ENCODE measurements at places on chromosomes 7 and 10.

DNA sequence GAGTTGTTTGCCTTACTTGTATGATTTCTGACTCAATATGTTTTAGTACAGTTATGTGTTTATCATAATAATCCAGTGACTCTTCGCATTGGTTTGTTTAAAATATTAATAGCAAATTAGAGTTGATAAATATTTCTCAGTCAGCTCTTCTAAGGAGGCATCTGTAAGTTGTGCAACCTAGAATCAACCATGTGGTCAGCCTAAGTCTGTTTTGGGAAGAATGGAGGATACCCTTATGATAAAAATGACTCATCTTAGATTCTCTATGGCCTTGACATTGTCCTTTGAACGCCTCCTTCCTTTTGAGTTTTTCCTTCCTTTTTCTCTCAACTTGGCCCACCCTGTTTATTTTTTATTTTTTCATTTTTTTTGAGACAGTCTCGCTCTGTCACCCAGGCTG is 18.8 kb downstream of the DNAJC9 start:
- no peak for DNase-seq

DNA sequence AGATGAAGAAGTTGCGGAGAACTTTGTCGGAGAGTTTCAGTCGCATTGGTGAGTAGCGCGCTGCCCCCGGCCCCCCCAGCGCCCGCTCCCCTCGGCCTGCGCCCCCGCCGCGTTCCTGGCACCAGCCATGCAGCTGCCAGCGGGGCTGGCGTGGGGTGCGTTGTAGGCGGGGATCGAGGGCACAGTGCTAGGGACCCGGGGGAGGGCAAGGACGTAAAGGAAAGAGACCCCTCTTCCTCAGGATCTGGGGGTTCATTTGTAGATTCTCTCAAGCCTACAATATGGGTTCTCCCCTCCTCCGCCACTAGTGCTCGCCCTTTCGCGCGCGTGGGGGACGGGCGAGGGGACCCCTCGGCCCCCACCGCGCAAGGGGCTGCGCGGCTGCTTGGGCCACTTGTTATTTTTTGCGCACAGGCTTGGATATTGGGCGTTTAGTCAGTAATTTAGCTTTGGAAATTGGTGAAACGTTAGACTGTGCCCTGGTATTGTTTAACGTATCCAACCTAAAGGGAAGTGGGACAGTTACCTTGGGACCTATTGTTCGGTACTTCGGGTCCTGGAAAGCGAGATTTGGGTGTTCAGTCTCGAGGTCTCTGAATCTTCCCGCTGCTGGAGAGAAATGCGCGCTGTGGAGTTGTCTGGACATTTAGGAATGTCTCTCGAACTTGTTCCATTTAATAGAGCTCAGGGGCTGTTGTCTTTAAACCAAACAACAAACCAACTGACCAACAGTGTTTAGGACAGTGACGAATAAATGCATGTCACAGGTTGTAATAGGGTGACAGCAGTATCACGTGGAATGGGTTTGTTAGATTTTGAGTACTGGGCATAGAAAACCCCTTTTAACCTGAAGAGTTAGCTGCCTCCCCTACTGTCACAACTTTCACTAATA is 796 bp downstream of the CDK14 start:
- DNase-seq = no peak

DNA sequence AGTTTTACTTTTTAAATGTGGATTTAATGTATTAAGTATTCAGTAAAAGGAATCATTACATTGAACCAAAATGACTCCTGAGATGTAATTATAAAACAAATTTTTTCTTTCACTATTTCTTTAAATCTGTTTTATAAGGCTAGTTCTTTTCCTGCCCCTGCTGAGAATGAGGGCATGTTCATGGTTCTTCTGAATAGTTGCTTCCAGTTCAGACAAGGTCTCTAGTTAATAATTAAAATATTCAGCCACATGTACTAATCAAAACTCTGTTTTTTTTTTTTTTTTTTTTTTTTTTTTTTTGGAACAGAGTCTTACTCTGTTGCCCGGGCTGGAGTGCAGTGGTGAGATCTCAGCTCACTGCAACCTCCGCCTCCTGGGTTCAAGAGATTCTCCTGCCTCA is 321.2 kb downstream of the DNAJB9 start:
- no peak for DNase-seq

DNA sequence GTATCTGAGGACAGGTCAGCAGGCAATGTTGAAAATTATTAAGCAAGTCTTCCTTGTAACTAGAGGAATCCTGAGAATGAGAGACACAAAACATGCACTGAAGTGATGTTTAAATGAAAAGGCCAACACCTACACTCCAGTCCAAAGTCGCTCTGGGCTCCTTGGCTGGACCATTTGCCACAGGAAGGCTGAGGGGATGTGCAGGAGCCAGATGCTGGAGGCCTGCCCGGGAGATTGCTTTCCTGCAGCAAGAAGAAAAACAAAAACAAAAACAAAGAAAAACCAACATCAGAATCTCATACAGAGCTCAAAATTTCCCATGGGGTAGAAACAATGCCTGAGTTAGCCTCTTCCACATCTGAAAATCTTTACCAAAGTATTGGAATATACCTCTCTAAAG is 157.0 kb downstream of the DGKI start:
- no peak for DNase-seq

GRCh38 chr10:95295031-95295755 is 4.4 kb upstream of the PDLIM1 start:
- DNase-seq = peak; percentile 88

- DNase-seq = no peak
Observed at GRCh38 chr7:94410413-94411187, 15.9 kb downstream of the COL1A2 start.

GRCh38 chr10:67921065-67921464 is 36.6 kb downstream of the SIRT1 start:
- DNase-seq = no peak

DNA sequence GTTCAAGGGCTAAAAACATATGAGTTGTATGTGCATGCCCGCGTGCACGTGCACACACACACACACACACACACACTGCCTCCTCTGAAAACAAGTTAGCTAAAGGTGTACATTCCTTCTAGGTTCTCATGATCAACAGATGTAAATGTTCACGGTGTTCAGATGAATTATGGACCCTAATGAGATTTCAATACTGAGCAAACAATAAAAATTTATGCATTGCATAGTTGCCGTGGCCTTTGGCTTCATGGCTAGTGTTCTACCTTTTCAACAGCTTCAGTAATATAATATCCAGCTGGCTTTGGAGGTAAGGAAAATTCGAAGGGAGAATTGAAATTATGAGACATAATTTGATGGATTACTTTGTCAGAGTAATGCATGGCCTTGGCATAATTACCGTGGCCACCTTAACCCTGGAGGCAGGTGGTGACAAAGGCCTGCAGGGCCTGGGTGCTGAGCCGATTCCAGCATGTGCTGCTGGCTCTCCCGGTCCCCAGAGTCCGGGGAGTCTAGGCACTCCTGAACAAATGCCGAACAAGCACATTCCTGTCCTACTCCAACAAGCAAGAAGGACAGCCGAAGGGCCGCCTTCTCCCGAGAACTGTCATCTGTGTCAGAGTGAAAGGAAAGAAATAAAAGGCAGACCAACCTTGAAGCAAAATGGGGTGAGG is 166.6 kb upstream of the TCF7L2 start:
- peak; percentile 78 for DNase-seq

- no peak for DNase-seq
Observed at GRCh38 chr7:83794829-83795228, 145.9 kb upstream of the SEMA3E start.

- no peak for DNase-seq
Observed at GRCh38 chr10:36559412-36560400, 565.7 kb upstream of the ANKRD30A start.

GRCh38 chr10:73552819-73553715 is 38.1 kb downstream of the USP54 start:
- DNase-seq = peak; percentile 14

- no peak for DNase-seq
Observed at GRCh38 chr7:23254051-23254681, 7.6 kb downstream of the GPNMB start.

DNA sequence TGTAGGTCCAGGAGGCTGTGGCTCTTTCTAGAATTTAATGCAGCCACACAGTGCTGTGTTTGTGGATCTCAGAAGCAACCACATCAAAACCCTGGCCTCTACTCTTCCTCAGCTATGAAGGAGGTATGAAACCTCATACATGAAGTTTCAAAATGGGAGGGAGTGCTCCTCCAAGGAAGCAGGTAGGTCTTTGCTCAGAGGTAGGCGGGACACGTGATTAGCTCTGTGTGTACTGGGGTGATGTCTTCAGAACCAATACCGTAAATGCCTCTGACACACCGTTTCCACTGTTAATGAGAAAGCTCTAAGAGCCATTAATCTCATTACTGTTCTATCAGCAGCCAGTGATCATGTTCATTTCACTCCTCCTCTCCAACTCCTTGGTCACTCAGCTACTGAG is 126.1 kb downstream of the PLXNA4 start:
- DNase-seq = peak; percentile 33

- no peak for DNase-seq
Observed at GRCh38 chr7:88523645-88524044, 217.0 kb upstream of the STEAP4 start.

GRCh38 chr7:30920584-30921539 is 9.2 kb downstream of the AQP1 start:
- DNase-seq = no peak

DNA sequence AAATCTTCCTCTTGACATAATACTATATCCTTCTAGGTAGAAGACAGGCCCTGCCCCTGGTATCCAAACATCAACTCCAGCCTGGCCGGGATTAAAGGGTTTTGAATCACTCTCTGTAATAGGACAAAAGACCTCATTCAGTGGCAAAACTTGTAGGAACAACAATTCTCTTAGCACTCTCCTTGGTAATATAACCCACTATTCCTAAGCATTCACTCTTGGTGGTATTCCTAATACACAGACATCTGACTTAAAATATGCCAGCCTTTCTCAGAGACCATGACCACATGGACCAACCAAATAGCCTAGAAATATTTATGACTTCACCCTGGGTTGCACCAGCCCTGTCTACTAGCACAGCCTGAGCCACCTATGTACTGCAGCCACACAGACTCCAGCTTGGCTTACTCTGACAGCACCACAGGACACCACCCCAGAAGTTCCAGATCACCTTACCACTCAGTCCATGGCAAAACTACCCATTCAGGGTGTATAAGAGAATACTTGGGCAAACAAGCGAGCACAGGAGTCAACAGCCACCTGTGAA is 244.9 kb upstream of the NEBL start:
- DNase-seq = no peak

- DNase-seq = peak; percentile 6
Observed at GRCh38 chr7:8436965-8437364, 3.6 kb downstream of the NXPH1 start.

GRCh38 chr7:21330462-21331178 is 97.3 kb upstream of the SP4 start:
- no peak for DNase-seq

GRCh38 chr7:83365746-83366145 is 203.1 kb upstream of the PCLO start:
- DNase-seq = no peak

DNA sequence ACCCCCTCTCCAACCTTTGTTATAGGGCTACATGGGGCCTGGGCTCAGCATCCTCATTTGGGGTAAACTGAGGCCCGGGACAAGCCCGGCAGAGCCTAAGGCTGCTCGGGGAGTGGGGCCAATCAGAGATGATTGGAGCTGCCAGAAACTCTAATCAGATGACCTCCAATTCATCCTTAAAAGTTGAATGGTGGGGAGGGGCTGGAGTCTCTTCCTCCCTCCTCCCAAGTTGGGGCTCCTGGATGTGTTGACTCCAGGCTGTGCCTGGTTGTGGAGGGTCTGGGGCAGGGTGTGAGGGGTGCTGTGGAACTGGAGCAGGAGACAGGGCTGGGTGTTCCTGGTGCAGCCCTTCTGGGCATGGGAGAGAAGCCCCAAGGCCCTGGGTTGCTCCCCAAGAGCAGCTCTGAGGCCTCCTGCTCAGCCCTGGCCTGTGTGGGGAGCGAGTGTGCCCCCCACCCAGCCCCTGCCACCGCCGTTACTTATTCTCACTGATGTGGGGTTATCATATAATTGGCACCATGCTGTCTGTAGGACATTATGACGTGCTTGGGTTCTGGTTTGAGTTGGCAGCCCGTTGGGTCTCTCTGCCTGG is 2.2 kb downstream of the BHLHA15 start:
- no peak for DNase-seq

GRCh38 chr7:135918134-135918533 is 59.0 kb downstream of the MTPN start:
- no peak for DNase-seq

GRCh38 chr7:39525926-39526325 is 40.3 kb upstream of the YAE1 start:
- DNase-seq = no peak

DNA sequence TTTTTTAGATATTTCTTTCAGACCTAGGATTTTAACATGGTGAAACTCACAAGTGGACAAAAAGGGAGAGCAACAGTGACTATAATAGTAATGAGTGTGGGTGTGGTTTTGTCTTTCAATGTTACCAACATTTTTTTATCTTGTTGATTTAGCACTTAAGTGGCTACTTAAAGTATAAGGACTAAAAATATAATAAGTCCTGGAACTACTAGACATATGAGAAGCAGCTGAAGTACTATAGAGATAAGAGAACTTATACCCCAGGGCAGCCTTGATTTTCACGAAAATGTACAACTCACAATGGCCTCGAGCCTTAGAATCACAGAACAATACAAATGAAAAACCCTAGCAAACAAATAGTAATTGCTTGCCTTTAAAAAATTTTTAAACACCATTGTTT is 1151.8 kb downstream of the TYW1 start:
- no peak for DNase-seq

GRCh38 chr10:75826846-75827245 is 395.4 kb downstream of the LRMDA start:
- no peak for DNase-seq

- DNase-seq = no peak
Observed at GRCh38 chr10:21456160-21456559, 69.3 kb downstream of the SKIDA1 start.

- DNase-seq = peak; percentile 39
Observed at GRCh38 chr10:124827474-124827873, 25.9 kb downstream of the ABRAXAS2 start.

DNA sequence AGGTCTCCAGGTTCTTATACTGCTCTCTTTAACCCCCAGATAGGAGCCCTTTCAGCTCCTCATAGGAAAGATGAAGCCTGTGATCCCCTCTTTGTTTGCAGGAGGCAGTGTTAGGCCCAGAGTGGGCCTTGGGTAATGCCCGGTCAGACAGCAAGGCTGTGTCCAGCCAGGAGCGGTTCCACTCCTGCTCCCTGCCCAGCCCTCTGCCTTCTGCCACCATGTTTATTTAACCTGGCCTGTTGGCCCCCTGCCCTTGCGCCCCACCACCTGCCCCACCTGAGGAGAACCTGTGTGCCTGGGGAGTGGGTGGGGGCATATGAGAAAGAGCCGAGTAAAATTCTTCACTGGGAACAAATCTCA is 24.3 kb downstream of the CDH23 start:
- no peak for DNase-seq

Data from small intestine (tissue), 16 donors.